ENCODE measurements at places on chromosomes 3 and 15.

- no peak for DNase-seq
Measured at GRCh38 chr3:31412832-31413231, 119.9 kb upstream of the STT3B start.

GRCh38 chr3:20405744-20406143 lies 219.7 kb upstream of the SGO1 start:
- DNase-seq = no peak

DNA sequence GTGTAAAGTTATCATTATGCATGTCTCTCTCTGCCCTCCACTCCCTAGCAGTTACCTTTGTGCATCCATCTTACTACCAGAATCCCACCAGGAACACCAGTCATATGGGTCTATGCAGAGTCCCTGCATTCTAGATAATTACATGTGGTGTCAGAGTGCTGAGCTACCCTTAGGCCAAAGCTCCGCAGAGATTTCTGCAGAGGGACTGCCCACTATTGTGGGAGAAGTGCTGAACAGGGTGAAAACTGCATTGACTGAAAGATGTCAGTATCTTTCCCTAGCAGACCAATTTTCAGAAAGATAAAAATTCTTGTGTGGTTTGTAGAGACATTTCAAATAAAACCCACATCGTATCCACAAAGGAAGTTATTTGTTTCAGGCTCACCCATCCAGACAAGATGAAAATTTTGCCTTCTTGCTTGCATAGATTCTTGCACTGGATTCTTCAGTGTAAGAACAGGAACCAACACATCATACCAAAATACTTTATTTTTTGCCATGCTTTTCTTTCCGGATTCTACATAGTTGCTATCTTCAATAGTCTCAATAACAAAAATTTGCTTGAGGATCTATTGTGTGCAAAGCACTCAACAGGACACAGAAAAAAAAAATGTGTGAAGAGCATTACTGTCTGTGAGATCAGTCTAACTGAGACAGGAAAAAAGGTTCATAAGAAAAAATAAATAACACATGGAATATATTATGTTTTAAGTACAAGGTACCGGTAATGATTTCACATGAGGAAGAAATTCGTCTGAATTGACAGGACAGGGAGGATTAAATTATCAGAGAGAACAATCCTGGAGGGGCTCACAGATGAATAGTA lies 32.0 kb upstream of the CCDC80 start:
- DNase-seq = no peak

GRCh38 chr3:78420611-78421010 lies 1347.2 kb downstream of the ROBO1 start:
- DNase-seq = no peak

DNA sequence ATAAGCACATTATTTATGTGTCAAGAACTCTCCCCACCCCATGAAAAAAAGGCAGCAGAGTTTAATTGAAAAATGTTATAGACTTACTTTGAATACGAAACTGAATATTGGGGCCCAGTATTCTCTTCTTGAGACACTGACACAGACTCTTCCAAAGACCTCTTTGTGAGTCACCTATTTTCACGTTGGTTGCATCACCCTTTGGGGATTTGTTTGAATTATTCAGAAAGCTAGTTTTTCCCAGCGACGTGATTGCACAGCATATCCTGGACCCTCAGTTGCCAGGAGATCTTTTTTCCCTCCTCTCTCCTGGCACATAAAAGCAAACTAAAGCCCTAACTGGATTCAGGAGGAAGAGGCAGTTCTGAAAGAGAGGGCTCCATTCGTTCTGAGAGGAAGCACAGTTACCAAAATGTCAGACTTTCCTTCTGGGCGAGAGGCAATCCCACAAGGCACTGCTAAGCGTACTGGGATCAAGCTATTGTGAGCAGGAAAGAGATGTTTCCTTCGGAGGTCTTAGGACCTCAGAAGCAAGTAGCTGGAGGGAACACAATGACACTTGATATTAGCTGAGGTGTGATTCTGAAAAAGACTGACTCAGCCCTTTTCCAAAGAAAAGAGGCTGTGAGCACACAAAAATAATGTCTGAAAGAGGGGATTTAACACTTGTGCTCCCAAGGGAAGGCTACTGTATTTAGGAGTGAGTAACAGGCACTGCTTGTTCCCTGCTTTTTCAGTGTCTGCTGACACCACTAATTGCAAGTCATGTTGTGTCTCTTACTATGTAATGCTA lies 65.8 kb upstream of the CADPS start:
- DNase-seq = no peak

DNA sequence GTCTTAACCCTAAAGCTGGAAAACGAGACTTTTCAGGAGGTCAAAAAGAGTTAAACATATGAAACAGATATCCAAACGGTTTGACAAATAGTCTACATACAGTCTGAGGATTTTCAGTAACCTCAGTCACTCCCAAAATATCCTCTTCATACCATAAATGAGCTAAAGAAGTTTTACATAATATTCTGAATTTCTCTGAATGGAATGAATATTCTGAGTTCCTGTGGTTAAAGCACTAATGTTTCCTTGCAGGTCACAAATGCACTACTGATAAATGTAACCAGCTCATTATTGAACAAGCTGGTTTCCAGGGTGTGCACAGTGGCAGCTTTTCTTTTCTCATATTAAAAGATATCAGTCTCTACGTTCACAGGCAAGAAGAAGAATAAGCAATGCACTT lies 137.4 kb upstream of the POU1F1 start:
- DNase-seq = no peak

GRCh38 chr3:194470615-194471014 lies 16.2 kb downstream of the ATP13A3 start:
- no peak for DNase-seq

DNA sequence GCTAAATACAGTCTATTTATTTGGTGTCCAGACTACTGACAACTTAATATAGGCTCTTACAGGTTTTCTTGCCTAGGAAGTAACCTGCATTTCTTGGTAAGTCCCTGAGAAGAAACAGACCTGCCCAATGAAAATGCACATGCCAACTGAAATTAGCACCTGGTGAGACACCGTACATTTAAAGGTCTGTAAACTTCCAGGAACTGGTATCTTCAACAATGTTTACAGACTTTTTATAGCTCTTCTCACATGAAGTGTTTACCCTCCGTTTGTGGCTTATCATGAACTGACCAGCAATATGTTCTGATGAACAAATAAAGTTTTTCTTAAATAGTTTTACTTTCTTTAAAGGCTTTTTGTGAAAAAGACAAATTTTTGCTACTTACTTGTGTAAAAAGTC lies 93.3 kb downstream of the PCCB start:
- no peak for DNase-seq

DNA sequence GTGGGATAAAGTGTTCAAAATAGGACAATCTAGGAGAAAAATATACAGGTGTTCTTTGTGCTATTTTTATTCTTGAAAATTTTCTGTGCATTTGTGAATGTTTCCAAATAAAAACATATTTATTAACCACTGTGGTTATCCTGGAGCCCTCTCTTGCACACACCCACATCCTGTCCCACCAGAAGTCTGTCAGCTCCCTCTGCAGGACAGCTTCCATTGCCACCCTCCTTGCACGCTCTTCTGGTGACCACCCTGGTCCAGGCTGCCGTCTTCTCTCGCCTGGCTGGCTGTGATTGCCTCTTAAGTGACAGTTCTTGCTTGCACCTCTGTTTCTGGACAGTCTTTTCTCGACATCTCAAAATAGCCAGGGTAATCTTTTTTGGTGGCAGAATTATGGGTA lies 394.0 kb downstream of the LRTM1 start:
- DNase-seq = no peak

- no peak for DNase-seq
Measured at GRCh38 chr3:170470063-170471016, 51.7 kb downstream of the CLDN11 start.

DNA sequence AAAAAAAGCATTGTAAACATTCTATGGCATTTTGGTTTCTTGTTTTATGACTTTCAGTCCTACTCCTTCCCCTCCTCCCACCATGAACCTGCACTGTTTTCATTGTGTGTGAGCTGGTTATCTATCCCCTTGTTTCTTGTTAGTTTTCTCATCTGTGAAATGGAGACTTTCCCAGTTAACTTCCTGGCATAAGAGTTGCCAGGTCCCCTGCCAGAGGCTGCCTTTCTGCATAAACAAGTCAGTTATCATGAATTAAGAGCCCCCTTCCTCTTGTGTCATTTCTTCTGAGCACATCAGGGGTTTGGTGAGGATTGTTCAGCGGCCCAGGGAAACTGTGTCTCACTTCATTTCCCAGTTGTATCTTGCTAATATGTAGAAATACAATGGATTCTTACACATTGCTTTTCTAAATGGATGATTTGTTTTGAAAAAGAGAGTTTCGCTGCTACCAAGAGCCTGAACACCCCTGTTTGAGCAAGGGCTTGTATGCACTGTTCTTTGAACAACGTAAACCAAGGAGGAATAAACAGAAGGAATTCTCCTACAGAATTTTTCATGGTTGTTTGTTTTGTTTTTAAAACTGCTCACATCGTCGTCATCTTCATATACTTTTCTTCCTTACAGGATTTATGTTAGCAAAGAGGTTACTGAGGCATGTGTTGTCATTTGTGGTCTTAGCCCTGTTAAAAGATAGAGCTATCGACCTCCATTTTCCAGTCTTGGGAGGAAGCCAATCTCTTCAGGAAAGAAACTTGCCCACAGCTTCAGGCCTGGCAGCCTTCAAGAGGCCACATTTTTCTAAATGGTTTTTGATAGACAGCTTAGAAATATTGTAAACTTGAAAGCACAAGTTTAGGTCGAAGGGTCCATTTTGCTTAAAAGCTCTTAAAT lies 144.6 kb upstream of the IL12A start:
- DNase-seq = no peak

GRCh38 chr3:188269040-188269439 lies 115.1 kb downstream of the LPP start:
- DNase-seq = no peak

- DNase-seq = no peak
Measured at GRCh38 chr3:62143843-62144450, 229.4 kb downstream of the FEZF2 start.

GRCh38 chr15:56492791-56493555 lies 28.0 kb upstream of the MNS1 start:
- DNase-seq = no peak

- no peak for DNase-seq
Measured at GRCh38 chr3:134477002-134477401, 8.8 kb downstream of the ANAPC13 start.

DNA sequence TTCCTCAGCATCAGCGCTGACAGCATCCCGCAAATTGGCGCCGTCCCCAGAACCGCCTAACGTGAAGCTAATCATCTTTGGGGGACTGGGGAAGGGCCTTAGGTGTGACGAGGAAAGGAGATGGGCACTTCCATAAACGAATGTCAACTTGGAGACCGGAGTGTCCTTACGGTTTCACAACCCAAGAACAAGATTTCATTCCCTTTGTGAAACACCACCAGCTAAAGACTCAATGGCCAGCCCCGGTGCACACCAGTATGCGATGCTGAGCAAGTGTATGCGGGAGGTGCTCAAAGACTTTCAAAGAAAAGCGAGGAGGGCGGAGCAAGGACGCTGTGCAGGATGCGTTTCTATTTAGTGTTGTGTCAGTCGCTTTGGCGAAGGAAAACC lies 759 bp upstream of the TTBK2 start:
- peak; percentile 27 for DNase-seq

- no peak for DNase-seq
Measured at GRCh38 chr15:29934251-29934650, 112.0 kb upstream of the TJP1 start.

- no peak for DNase-seq
Measured at GRCh38 chr3:8538913-8539312, 37.3 kb downstream of the LMCD1 start.

GRCh38 chr3:19934098-19934566 lies at the start of gene EFHB:
TSS of gene EFHB (minus strand) at chr3:19934217. CDS start at chr3:19934018, 199 bp downstream.
- DNase-seq = no peak

GRCh38 chr3:180416111-180416594 lies 185.8 kb upstream of the TTC14 start:
- DNase-seq = no peak

DNA sequence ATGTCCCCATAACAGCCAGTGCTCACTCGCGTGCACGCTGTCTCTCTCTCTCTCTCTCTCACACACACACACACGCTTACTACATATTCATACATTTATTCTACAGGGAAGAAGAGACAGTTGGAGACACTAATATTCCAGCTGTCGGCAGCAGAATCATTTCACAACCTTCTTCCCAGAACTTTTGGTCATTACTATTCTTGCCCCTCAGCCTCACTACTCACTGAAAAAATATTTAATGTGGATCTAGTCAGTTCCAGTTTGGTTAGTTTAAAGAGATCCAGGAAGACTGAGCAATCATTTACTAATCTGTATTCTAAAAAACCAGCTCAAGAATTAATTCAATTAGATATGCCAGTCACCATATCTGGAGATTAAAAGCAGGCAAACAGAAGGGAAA lies 394.9 kb downstream of the PTPRG start:
- no peak for DNase-seq

- DNase-seq = no peak
Measured at GRCh38 chr15:75329571-75329970, 6.3 kb upstream of the COMMD4 start.

- no peak for DNase-seq
Measured at GRCh38 chr3:130258532-130258952, 86.9 kb upstream of the COL6A5 start.

GRCh38 chr3:146581951-146582467 lies 23.1 kb downstream of the PLSCR5 start:
- DNase-seq = no peak

GRCh38 chr15:65081758-65082157 lies 5.2 kb downstream of the KBTBD13 start:
- peak; percentile 2 for DNase-seq

DNA sequence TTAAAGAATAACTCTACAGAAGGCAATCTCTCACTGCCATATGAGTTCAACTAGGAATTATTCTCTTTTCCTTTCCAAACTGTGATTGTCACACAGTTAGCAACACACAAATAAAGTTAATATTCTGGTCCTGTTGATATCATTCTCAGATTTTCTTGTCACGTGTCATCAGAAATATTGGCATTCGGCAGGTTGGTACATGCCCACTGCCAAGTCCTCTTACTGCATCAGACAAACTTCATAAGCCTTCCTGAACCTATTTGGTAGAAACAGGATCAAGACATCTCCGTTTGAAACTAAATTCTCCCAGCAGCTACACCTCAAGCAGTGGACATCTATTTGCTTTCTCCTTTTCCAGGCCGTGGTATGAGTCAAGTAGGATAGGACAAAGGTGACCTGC lies 177.9 kb upstream of the SOX2 start:
- DNase-seq = no peak

DNA sequence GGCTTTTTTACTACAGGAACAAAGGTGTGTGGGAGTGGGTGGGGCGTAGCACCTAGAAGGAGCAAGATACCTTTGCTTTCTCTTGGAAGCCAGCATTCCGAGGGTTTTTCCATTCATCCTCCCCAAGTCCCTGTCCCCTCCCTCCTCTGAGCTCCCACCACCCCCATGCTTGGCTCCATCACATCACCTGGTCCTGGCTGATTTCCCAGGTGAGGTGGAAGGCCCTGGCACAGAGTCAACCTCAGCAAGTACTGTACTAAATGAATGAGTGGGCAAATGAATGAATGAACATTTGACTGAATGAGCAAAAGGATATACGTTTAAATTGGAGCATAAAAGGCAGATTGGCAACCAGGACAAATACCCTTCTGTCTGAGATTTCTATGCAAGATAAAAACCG lies 45.4 kb downstream of the DZIP1L start:
- DNase-seq = no peak

Measured in stimulated activated CD4-positive, alpha-beta T cell treated with anti-CD3 and anti-CD28 coated beads, TNF-alpha, amount 100 ng/mL, for 24 hours (primary cell).